Colonic mucosa (tissue), 4 donors: ENCODE measurements at places on chromosomes 1 and 21.
A peak's percentile ranks its signal among the peaks of the same experiment; 100 is the strongest.

DNA sequence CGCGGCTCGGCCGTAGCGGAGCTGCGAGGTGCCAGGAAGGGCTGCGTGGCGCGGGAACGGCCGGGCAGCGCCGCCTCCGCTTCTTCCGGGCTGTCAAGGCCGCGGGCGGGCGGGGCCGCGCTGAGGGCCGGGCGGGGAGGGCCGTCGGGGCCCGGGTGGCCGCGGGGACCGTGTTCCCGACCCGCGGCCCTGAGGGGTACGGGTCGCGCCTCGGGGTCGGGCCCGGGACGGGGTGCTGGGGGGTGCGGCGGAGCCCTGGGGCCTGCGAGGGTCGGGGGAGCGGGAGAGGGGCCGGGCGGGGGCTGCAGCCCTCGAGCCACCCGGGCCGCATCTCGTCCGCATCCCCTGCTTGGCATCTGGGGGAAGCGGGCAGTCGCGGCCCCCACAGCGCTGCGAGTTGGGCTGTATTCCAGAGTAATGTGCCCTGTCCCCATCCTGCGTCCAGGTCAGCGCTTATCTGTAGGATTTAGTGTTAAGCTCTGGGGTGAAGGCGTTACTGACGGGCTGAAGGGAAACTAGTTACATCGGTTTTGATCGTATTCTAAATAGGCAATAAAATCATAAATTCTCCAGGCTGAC lies 379 bp downstream of the RER1 start:
- peak; percentile 40 for DNase-seq

GRCh38 chr1:177183836-177184235 lies 13.1 kb downstream of the BRINP2 start:
- no peak for DNase-seq

DNA sequence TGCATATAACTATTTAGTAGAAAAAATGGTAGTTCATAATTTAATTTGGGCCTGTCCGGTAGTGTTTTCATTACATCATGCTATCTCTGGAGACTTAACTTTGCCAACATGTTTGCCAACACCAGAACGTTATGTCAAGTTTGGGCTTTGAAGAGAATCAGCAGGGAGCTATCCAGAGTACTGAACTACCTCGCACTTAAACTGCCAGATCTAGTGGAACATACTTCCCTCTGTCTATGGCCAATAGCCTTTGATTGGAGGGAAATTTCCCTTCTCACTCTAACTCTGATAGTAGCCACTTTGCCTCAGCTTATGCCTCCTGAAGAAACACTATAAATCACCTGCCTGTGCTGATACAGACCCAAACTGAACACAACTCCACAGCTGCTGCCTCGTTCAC lies 10.0 kb downstream of the LRRC53 start:
- no peak for DNase-seq

GRCh38 chr1:212070720-212071302 lies 35.3 kb downstream of the DTL start:
- DNase-seq: no peak

DNA sequence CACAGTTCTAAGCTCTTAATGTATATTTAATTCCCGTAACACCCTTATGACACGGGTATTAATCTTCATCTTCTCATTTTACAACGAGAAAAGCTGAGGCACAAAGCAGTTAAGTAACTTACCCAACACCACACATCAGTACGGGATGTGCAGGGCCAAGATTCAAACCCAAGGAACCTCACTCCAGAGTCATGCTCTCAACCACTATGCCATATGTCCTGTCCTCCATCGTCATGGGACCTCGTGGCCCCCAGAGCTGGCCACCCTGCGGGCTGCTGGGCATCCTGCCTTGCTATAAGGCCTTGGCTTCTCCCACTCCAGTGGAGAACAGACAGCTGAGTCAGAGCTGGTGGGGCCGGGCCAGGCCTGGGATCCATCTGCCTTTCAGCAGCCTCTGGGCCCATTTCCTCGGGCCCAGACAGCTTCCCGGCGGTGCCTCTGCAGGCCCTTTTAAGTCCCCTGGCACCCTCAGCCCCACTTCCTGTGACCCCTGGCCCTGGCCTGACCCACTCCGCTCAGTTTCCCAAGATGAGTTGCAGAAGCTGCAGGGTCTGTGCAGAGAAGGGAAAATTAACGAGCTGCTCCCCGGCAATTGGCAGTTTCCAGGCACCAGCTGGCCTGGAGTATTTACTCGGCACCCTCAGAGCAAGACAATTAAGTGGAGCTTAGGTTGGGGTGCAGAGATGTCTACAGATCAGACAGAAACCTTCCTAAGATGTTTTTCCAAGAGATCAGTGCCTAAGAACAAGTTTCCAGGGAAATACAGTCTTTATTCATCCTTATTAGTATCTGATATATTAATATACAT lies 98.2 kb downstream of the EPHB2 start:
- DNase-seq: peak; percentile 42

DNA sequence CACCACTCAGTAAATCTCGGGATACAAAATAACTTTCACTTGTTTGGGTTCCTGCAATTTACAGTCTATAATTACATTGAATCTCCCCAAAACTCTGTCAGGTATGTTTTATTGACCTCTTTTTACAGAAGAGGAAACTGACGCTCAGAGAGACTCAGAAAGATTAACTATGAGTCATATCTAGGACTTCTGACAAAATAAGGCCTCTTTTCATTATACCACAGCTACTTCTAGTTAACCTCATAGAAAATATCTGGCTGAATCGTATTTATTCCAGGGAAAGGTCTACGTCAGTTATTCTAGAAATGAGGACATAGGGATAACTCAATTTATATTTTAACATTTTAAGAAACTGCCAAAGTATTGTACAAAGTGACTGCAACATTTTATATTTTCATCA lies 211.1 kb upstream of the FAM78B start:
- DNase-seq: no peak

DNA sequence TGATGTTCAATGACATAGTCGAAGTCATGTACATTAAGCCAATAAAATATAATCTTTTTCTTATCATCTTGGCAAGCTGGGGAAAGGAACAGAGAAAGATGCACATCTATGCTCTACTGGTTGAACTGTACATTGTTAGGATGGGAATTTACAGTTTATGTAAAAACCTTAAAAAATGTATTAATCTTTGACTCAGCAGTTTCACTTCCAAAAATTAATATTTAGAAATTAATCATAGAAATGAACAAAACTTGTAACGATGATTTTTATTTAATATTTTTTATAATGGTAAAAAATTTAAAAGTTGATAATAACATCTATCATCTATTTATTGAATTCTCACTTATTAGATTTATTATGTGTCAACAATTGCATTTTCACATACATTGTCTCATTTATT lies 5.7 kb upstream of the C1orf141 start:
- no peak for DNase-seq

DNA sequence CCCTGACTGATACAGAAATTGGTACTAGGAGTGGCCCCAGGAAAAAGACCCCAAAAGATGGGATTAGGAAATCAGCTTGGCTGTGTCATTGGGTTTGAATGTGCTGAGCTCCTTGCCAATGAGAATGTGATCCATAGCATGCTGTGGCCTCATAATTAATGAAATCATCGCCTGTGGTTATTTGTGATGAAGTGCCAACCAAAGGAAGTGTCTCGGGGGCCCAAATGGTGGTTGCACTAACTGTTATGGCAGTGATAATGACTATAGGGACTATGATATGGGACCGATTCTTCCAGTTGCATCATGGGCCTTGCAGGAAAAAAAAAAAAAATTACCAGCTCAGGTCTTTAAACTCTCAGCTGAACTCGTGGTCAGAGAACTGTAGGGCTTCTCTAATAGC lies 15.4 kb upstream of the ZDHHC18 start:
- no peak for DNase-seq
